ENCODE measurements at places on chromosomes 3 and 15.

DNA sequence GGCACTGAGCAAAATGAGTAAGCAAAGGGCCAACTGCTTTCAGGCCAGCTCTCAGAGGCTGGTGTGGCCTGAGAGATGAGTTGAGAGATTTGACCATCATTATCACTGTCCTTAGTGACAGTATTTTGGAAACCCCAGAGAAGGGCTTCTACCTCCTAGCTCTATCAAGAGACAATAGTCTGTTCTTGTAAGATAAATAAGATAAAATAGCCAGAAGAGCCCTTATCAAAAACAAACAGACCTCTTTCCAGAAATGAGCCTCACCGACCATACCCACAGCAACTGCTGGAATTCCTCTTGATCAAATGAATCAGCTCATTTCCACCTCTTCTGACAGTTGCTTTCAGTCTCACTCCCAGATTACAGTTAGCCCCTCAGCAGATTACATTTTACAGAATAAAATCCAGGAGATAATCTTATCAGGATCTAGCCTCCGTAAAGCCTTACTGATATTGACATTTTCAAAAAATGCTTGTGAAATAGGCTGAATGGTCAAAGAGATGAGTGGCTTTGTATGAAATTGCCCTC is 4.5 kb downstream of the HDC start:
- DNase-seq = no peak

DNA sequence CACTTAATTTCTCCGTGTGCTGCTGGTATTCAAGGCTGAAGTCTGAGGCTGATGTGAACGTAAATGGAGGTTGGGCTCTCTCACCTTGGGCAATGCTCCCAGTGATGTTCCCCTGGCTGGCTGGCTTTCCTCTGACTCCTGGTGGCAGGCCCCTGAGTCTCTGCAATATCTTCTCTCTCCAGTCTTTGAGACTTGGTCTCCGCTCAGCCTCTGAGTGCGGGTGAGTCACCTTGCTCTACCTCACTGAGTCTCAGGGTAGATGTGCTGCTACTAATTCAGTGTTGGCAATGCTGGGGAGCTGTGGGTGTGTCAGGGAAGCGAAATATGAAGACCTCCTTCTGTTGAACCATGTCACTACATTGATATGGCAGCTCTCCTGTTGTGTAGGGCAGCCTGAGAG is 31.3 kb upstream of the TRIM59 start:
- no peak for DNase-seq

DNA sequence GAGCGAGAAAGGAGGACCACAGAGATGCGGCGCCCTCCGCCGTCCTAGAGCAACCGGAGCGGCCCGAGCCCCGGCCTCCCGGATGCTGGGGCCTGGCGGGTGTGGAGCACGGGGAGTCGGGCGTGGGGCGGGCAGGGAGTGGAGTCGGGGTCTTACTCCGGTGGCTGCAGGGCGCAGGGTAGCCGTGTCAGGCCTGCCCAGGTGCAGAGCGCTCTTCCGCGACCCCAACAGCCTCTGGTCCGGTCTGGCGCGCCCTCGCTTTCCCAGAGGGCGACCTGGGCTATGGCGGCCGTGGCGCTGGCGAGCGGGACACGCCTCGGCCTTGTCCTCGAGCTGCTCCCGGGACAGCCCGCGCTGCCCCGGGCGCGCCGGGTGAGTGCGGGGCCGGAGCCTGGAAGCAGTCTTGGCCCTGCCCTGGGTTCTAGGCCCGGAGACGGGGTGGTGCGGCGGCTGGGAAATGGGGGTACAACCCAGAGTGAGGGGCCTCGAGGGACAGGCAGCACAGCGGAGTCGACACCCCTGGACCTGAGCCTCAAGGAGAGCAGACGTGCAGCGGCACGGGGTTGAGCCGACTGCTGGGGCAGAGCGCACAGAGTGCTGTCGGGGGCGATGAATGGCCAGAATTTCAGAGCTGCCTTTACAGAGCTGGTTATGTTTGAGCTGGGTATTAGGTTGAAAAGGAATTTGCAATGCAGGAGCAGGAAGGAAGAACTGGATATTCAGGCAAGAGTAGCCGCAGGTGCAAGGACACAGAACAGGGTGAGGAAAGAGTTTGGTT is at the start of gene ZNF662:
Gene ZNF662, plus strand, starts transcription at position 73 of the 778 bp plus-strand sequence. CDS start 1,973 bp downstream, outside the sequence.
- peak; percentile 79 for DNase-seq

DNA sequence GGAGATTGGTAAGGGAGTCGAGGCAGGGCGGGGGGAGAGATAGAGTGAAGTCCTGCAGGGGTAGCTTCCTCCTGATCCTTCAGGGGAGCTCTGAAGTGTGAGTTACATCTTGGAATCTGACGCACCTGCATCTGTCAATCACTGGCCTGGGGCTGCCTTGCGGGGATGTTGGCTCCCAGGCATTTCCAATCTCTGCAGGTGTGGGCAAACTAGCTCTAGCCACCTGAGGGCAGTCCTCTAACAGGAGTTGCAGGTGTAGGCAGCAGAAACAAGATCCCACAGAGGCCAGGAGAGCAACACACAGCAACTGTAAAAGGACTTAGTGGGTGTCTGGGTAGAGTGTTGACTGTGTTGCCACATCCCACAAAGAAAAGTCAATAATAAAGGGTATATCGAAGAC is 63.6 kb downstream of the ZNF621 start:
- DNase-seq = no peak

DNA sequence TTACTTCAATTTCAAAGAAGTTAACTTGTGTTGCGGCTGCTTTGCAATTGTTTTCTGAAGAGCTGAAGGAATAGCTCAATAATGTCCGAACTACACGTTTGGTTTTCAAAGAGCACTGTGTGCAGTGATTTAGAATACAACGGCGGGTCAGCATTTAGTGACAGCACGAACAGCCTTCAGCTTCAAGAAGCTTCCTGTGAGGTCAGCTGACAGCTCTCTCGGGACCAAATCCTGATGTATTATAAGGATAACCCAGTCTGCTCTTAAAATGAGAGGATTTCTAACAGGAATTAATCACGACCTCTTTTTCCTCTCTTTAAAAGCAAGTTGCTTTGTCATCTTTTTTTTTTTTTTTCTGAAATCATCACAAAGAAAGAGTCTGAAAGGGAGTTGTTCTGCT is 97.9 kb upstream of the UNC13C start:
- DNase-seq = no peak

DNA sequence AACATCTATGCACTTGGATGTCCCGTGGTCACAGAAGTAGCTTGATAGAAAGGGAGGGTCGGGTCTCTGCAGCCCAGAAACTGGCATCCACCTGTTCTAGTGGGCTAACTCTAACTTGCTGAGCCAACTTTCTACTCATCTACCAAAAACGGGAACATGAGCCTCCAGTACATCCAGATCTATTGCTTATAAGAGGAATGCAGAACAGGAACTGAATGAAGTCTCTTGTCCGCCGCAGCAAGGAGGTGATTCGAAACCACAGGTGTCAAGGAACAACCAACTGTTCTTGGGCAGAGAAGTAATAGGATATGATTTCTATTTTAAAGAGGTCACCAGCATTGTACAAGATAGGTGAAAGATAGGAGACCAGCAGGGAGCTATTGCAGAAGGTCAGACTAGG is 17.9 kb downstream of the TERC start:
- DNase-seq = no peak

GRCh38 chr15:85009435-85009834 is 27.8 kb downstream of the PDE8A start:
- DNase-seq = no peak

DNA sequence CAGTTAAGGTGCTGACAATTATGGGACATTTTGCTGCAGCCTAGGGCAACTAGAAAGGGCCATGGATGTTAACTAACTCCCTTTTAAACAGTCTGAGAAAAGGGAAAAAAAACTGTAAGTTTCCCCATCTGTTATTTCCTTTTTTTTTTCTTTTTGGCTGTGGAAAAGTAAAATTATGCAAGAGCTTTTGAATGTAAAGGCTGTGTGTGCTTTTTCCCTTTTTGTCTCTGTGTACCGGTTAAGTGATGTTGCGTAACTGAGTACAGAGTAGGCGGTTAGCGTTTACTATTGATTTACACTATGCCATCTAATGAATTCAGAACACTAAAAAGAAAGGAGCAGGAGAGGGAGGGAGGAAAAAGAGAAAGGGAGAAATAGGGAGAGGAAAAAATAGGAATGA is 403.6 kb downstream of the TIGIT start:
- no peak for DNase-seq

- no peak for DNase-seq
Observed at GRCh38 chr15:45093622-45094357, 20.2 kb downstream of the DUOX2 start.

DNA sequence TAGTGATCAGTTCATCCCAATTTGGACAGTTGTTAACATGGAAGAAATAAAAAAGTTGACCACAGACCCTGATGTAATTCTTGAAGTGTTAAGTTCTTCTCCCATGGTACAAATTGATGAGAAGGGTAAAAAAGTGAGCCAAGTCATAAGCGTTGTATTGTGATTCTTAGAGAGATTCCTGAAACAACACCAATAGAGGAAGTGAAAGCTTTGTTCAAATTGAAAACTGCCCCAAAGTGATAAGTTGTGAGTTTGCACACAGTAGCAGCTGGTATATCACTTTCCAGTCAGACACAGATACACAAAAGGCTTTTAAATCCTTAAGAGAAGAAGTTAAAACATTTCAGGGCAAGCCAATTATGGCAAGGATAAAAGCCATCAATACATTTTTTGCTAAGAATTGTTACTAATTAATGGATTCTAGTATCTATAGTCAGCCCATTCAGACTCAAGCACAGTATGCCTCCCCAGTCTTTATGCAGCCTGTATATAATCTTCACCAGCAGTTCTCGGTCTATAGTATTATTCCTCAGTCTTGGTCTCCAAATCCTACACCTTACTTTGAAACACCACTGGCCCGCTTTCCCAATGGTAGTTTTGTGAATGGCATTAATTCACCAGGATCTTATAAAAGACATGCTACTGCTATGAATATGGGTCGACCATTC is 38.2 kb downstream of the CDIN1 start:
- DNase-seq = no peak

DNA sequence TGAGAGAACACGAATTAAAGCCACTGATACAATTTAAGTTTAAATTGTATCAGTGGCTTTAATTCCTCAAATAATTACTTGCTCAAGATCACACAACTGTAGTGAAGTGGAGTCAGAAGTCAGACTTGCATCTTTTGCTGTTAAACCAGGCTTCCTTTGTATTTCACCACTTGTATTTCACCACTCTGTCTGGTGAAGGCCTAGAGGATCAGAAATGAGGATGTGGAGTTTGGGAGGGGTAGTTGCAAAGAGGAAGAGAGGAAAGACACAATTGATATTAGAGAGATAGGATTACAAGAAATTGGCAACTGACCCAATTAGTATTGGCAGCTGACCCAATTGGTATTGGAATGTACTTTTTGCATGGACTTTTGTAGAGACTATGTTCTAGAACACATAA is 288.1 kb upstream of the GPR149 start:
- no peak for DNase-seq

DNA sequence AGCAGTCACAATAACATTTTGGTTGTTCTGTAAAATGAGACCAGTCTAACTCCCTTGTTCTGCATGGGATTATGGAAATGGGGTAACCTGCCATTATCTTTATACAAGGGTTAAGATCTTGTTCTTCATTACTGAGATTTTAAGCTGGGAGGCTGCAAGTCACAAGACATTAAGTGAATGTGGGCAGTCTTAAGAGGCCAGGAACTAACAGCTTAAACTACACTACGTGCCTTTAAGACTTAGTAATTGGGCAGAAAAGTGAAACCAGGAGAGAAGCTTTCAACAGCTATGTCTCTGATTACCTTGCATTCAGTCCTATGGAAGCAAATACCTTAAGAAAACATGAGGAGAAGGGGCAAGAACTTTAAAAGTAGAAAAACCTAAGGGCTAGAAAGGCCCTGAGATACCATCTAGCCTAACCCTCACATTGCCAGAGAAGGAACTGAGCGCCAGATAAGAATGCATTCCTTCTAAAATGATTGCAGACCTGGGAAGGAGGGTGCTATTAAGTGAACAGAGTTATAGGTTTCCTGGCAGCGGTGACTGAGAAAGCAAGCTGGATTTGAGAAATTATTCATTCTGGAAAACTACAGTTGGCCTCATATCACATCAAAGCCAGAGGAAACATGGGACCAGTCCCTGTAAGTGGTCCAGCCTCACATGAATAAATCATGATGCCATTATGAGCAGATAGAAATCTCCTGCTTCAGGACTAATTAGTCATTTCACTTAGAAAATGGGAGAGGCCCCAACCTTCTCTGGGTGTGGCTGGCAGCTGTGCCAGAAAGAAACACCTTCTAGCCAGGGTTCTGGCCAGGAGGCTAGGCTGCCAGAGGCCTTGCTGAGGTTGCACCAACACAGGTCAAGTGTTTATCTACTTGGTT is 32.9 kb downstream of the DAPK2 start:
- peak; percentile 81 for DNase-seq

DNA sequence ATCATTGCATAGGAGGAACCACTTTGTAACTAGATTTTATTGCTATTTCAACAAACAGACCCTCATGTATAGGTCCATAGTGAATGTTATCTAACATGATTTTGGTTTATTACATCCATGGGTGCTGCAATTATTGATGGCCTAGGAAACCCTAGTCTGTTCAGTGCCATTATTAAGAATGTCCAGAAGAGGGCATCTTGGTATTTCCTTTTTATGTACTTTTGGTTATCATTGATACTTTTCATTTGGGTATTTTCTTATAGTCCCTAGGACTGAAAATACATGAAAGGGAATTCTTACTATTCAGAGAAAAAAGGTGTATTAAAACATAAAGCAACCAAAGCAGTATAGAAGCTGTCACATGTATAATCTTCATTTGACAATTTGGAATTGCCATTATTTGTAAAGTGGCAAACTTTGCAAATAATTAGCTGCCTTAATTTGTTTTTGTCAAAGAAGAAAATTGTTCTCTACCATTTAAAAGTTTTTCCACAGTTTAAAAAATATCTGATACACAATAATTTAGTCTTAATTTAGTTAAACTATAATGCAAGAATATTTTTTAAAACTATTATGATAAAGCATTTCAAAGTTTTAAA is 48.7 kb downstream of the CNOT10 start:
- DNase-seq = peak; percentile 36

GRCh38 chr3:133294253-133294652 is 105.6 kb upstream of the BFSP2 start:
- no peak for DNase-seq

GRCh38 chr15:39194106-39194830 is 386.6 kb upstream of the THBS1 start:
- DNase-seq = no peak

- DNase-seq = peak; percentile 34
Observed at GRCh38 chr3:47440131-47440530, 35.6 kb downstream of the SCAP start.

- DNase-seq = no peak
Observed at GRCh38 chr3:151558661-151559060, 97.8 kb upstream of the IGSF10 start.

- no peak for DNase-seq
Observed at GRCh38 chr3:185057829-185058228, 95.0 kb downstream of the C3orf70 start.

DNA sequence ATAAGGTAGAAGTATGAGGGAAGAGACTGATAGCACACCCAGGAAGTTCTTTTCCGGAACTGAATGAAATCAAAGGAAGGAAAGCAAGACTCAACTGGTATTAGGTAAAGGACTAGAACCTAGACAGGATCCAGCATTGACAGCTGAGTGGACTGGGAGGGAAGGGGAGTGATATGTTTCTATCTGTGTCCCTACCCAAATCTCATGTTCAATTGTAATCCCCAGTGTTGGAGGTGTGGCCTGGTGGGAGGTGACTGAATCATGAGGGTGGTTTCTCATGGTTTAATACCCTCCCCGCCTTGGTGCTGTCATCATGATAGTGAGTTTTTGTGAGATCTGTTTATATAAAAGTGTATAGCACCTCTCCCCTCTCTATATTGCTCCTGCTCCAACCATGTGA is 415.9 kb upstream of the KCNMB2 start:
- no peak for DNase-seq

Measured in cerebellar cortex (tissue), 1 donor.